ENCODE measurements at places on chromosomes 1 and 21. TPM values are rescaled to one million over a fixed set of nuclear protein-coding genes. Genes with fewer than 3 reads are reported as not detected.
A peak's percentile ranks its signal among the peaks of the same experiment; 100 is the strongest.

The EDN2 gene
- total RNA-seq, result 0.38 TPM

The FAM177B gene
- total RNA-seq, result not detected

The LMX1A gene
- total RNA-seq, result not detected

The MTOR gene
- total RNA-seq, result 51.4 TPM

GRCh38 chr1:48003741-48004531, 6.8 kb upstream of the TRABD2B start:
- peaks cover 29% of the 10 kb centered on the region for H3K27me3 ChIP-seq
- H3K4me1 ChIP-seq, result peaks cover 5% of the 10 kb centered on the region
- DNase-seq, result no peak
- H3K4me3 ChIP-seq, result no peak overlapping the region
- H3K36me3 ChIP-seq, result peaks cover 2% of the 10 kb centered on the region

- no peak overlapping the region for H3K4me3 ChIP-seq
- no peaks in the 10 kb centered on the region for H3K4me1 ChIP-seq
- no peaks in the 10 kb centered on the region for H3K36me3 ChIP-seq
Measured at GRCh38 chr1:74012583-74012982, 185.4 kb downstream of the LRRIQ3 start.

DNA sequence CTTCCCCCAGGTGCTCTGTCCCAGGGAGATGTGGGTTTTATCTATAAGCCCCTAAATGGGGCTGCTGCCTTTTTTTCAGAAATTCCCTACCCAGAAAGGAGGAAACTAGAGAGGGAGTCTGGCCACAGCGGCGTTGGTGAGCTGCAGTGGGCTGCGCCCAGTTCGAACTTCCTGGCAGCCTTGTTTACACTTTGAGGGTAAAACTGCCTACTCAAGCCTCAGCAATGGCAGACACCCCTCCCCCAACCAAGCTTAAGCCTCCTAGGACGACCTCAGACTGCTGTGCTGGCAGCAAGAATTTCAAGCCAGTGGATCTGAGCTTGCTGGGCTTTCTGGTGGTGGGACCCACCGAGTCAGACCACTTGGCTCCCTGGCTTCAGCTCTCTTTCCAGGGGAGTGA, 46.2 kb upstream of the PAPPA2 start:
- H3K36me3 ChIP-seq, result peaks cover 2% of the 10 kb centered on the region
- no peak overlapping the region for H3K27ac ChIP-seq
- H3K4me1 ChIP-seq, result no peaks in the 10 kb centered on the region

DNA sequence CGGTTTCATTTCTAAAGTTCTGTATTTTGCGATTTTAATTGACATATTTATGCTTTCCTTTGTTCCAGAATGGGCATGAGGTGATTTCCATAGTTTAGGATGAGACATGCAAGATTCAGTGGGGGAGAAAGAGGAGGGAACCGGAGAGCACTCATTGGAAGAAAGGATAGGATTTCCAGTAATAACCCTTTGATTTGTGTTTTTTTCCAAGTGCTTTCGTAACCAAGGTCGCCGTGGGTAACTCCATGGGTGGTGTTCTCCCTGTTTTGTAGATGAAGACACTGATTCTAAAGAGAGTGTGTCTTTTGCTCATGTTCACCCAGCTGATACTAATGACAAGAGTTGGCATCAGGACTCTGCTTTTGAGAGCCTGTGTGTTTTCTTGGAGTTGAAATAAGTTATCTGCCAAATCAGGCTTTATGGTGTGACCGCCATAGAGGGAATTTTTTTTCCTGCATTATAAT, 170.1 kb downstream of the DHRS3 start:
- no peaks in the 10 kb centered on the region for H3K27me3 ChIP-seq
- H3K4me3 ChIP-seq, result no peak overlapping the region
- peak overlapping the region; percentile 50 for H3K27ac ChIP-seq
- peaks cover 13% of the 10 kb centered on the region for H3K36me3 ChIP-seq

DNA sequence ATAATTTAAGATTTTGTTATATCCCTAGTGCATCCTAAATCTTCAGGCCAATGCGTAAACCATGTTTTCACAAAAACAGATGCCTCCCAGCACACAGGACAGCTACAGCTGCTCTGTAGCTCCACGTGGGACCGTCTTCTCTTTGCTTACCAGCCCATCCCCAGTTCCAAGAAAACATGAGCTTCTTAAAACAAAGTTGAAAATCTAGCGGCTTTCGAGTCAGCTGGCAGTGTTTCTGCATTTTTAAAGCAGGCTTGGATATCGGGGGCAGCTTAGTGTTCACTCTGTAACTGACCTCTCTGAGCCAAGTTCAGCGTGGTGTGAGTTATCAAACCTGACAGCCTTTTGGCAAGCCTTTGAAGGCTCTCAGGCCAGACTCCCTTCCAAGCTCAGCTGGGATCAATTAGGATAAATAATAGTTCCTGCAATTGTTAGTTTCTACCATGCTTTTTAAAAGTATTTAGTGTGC, 881.5 kb downstream of the LTN1 start:
- no peaks in the 10 kb centered on the region for H3K27me3 ChIP-seq
- no peak overlapping the region for H3K27ac ChIP-seq
- H3K4me3 ChIP-seq, result no peak overlapping the region
- H3K4me1 ChIP-seq, result peaks cover 13% of the 10 kb centered on the region
